Skeletal muscle cell (primary cell): ENCODE measurements at places on chromosomes 16 and 17.

GRCh38 chr17:56727876-56728617 lies 105.7 kb downstream of the C17orf67 start:
- no peak for DNase-seq

GRCh38 chr16:89052890-89053724 lies 40.5 kb upstream of the ACSF3 start:
- no peak for DNase-seq

DNA sequence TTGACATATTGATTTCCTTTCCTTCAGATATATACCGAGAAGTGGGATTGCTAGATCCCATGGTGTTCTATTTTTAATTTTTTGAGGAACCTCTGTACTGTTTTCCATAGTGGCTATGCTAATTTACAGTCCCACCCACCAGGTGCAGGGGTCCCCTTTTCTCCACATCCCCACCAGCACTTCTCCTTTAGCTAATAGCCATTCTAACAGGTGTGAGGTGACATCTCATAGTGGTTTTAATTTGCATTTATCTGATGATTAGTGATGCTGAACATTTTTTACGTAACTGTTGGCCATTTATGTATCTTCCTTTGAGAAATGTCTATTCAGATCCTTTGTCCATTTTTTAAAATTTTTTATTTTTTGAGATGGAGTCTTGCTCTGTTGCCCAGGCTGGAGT lies 93.9 kb downstream of the SDR42E1 start:
- no peak for DNase-seq

GRCh38 chr17:4342535-4342934 lies 23.9 kb downstream of the UBE2G1 start:
- DNase-seq: no peak

DNA sequence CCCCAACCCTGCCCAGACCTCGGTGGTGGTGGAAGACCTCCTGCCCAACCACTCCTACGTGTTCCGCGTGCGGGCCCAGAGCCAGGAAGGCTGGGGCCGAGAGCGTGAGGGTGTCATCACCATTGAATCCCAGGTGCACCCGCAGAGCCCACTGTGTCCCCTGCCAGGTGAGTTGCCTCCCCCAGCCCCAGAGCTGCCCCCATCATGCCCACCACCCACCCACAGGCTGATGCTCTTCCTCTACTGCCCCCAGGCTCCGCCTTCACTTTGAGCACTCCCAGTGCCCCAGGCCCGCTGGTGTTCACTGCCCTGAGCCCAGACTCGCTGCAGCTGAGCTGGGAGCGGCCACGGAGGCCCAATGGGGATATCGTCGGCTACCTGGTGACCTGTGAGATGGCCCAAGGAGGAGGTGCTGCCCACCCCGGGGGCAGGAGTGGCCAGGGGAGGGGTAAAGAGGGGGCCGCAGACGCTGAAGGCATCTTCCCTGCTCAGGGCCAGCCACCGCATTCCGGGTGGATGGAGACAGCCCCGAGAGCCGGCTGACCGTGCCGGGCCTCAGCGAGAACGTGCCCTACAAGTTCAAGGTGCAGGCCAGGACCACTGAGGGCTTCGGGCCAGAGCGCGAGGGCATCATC lies 8.4 kb downstream of the GALK1 start:
- no peak for DNase-seq

DNA sequence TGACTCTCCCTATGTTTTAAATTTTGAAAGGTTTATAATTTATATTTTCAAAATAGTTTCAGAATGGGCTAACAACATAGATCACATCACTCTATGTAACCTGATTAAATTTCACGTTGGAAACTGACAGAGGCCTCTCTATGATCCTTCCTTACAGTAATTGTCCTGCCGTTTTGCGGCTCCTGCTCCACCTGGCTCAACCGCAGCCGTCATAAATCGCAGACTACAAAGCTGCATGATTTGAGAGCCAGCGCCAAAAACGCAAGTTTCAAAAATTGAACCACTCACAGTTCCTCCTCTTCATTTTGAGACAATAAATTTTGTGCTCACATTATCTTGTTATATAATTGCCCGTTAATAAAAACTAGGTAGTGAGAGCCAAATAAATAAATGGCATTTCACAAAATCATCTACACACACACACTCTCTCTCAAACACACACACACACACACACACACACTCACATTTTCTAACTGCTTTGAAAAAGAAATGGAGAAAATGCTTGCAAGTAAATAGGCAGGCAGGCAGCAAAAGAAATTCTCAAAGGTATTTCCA lies 263.1 kb upstream of the PSMD7 start:
- no peak for DNase-seq

- DNase-seq: no peak
Measured at GRCh38 chr17:10265100-10265810, 66.8 kb upstream of the GAS7 start.

- no peak for DNase-seq
Measured at GRCh38 chr16:4109250-4109736, 6.9 kb downstream of the ADCY9 start.

DNA sequence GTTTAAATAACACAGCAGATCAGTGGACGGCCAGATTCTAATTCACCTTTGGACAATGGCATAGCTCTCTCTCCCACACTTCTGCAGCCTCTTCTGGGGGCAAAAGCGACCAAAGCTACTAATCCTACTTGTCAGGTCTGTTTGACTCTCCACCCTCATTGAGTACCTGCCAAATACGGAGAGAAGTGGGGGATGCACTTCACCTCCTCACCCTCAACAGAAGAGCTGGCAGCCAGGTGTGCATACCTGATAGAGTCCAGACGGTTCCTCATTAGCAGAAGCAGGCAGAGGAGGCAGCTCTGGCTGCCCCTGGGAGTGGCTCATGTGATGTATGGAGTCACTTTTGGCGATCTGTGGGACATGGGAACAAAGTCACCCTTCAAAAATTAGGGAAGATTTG lies 4.9 kb downstream of the DNAH3 start:
- no peak for DNase-seq

DNA sequence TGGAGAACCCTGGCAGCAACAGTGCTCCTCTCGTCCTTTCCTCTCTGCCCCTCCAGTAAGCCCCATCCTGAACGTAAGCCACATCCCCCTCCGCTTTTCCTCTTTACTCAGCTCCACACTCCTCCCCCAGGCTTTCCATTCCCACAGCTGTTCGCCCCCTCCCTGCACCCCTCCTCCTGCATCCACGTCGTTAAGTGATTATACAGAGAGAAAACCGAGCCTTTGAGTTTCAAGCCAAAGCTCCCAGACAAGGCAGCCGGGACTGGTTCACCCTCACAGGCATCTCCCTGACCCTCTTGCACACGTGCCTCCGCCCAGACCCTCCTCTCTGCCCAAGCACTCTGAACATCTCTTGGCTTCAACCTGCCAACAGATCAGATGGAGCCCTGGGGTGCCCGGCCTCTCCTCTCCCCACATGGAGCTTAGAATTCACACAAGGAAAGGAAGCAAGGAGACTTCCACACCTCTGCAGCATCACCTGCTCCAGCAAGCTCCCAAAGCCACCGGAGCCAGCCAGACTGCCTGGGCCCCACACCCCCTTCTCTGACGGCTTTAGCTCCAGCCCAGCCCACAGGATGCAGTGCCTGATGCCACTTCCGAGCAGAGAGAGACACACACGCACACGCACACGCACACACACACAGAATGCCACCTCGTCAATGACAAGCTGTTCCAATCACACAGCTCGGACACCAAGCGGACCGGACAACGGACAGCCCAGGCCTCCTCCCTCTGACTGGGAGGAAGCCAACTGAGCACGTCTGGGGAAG lies 99.9 kb upstream of the CCL2 start:
- DNase-seq: no peak

DNA sequence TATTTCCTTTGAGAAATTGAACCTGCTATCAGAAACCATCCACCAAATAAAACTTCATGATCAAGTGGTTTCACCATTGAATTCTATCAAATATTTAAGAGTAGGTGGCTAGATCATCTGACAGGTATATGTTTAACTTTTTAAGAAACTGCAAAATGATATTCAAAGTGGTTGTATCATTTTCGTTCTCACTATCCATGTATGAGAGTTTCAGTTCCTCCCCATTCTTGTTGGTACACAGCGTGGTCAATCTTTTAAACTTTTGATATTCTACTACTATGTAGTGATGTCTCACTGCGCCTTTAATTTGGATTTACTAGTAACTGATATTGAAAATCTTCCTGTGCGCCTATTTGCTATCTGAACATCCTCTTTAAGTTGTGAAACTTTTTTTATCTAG lies 163.7 kb downstream of the CYB561 start:
- no peak for DNase-seq

GRCh38 chr17:55757659-55758058 lies 6.8 kb downstream of the PCTP start:
- no peak for DNase-seq

- no peak for DNase-seq
Measured at GRCh38 chr16:17277981-17278381, 192.8 kb downstream of the XYLT1 start.

- DNase-seq: no peak
Measured at GRCh38 chr17:20154286-20155000, 145.3 kb downstream of the SPECC1 start.

- no peak for DNase-seq
Measured at GRCh38 chr16:57681950-57682728, 12.5 kb upstream of the DRC7 start.

DNA sequence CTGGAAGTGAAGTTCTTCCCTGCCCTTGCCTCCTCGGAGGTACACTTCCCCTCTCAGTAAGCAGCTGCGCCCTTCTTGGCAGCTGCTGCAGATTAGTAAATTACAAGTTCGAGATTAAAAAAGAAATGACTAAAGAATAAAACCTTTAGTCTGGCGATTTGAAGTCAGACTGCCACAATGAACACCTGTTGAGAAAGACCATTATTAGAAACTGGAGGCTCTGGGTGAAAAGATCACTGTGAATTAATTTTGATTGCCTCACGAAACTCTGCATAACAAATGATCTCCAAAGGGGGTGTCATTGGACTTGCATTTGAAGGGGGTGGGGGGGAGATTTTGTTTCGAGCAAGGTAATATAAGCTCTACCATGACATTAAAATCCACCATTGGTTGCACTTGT lies 39.3 kb downstream of the SALL1 start:
- DNase-seq: no peak

GRCh38 chr16:86512301-86512859 lies 2.1 kb downstream of the FOXF1 start:
- no peak for DNase-seq

GRCh38 chr16:57540906-57541753 lies 1.3 kb upstream of the ADGRG5 start:
- DNase-seq: no peak

DNA sequence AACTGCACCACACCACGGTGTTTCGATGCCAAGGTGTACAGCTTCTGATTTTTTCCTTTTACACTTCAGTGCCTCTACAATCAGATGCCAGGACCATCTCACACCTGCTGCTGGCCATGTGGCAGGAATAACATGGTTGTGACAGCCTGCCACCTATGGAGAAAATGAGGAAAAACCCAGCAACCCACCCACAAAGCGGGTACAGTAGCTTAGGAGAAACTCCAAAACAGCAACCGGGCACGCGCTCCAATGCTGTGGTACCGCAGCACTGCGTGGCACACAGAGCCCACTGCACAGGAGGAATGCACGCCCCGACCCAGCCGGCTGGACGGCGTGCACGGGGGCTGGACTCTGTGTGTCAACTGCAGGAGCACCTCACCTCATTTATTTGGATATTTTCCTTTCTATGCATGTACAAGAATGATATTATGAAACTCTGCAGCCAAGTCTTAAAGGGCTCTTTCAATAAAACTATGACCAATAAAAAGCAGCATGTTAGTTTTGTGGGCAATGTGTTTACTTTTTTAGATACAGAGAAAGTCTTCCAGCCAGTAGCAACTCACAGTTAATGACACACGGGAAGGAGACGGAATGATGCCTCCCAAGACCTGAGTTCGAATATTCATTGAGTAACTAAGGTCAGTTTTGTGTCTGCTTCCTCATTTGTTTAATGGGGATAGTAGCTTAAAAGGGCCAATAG lies 45.9 kb downstream of the MAP1LC3B start:
- no peak for DNase-seq

GRCh38 chr17:45243750-45244149 lies 18.1 kb downstream of the SPATA32 start:
- no peak for DNase-seq

- no peak for DNase-seq
Measured at GRCh38 chr16:85858984-85859817, 39.8 kb upstream of the IRF8 start.

DNA sequence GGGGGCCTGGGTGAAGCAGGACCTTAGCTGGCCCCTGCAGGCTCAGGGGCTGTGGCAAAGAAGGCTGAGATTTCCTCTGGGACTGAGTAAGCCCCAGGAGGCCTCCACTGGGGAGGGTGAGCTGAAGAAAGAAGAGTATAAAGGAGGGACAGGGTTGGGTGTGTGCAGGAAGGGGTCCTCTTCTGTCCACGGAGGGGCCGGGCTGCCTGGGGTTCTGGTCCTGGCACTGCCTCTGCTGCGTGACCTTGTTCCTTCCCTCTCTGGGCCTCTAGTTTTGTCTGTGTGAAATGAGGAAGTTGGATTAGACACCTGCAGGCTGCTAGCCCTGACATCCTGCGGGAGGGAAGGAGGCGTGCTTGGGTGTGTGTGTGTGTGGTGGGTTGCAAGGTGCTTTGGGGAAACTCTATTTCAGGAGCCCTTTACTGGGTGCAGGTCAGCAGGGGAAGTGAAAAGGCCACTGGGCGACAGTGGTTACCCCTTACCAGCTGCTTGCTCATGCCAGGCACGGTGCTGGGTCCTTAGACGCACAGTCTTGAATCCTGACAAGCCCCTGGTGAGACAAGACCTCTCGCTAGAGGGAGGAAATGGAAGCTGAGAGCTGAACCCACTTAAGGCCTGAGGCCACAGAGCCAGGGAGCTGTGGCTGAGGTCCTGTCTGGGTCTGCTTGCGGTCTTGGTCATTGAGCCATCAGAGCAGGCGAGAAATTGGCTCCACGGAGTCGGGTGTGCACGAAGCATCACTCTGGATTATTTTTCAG lies 60.7 kb downstream of the OR1D5 start:
- DNase-seq: no peak

DNA sequence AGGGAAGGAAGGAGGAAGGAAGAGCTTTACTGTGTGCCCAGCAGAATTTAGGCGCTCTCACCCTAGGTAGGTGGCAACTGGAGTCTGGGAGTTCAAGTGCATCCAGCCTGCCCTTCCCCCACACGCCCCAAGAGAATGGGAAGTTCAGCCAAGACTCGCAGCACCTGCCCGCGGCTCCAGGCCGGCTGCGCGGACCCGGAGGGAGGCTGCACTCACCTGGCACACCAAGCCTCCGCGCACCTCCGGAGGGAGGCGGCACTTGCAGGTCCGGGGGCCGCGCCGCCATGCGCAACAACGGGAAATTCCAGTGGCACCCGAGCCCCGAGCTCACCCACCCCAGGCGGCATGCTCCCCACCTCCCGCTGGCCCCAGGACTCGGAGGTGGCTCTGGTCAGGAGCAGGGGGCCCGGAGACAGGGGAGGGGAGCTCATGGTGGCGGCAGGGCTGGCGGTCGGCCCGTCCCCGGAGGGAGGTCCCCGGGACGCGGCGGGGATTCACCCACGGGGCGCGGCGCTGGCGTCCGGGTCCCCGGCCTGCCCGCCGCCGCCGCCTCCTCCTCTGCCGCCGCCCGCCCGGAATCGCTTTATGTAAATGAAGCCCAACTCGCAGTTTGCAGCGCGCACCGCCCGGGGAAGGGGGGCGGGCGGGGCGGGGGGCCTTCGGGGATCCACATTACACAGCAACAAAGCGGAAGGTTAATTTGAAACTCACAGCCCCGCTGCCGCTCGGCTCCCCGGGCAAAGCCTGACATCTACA lies at the start of gene ZFHX3:
TSS of gene ZFHX3 (minus strand) at position 593 of the 756 bp plus-strand sequence. CDS start 87,983 bp downstream, outside the sequence.
- no peak for DNase-seq
